Activated CD4-positive, alpha-beta T cell treated with anti-CD3 and anti-CD28 coated beads for 4 hours (primary cell): ENCODE measurements at places on chromosomes 2 and 18.

DNA sequence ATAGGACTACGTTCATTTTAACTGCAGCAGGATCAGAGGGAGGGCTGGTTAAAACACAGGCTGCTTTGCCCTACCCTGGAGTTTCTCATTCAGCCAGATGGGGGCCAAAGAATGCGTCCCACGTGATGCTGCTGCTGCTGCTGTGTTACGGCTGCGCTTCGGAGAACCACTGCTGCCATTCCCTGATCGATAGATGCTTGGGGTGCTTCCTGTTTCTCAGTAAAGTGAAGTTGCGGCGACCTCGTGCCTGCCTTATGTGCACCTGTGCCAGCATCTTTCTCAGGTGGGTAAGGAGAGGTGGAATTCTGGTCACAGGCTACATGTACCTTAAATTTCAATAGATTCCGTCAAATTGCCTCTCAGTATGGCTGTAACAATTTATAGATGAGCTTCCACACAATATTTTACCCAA is 24.7 kb upstream of the TOGARAM2 start:
- DNase-seq, result peak; percentile 47

- DNase-seq, result no peak
Measured at GRCh38 chr18:43571078-43571689, 293.9 kb upstream of the SYT4 start.

- DNase-seq, result no peak
Measured at GRCh38 chr2:188204824-188205223, 86.8 kb upstream of the GULP1 start.

GRCh38 chr2:209614690-209615369 is 156.8 kb upstream of the UNC80 start:
- DNase-seq, result no peak

DNA sequence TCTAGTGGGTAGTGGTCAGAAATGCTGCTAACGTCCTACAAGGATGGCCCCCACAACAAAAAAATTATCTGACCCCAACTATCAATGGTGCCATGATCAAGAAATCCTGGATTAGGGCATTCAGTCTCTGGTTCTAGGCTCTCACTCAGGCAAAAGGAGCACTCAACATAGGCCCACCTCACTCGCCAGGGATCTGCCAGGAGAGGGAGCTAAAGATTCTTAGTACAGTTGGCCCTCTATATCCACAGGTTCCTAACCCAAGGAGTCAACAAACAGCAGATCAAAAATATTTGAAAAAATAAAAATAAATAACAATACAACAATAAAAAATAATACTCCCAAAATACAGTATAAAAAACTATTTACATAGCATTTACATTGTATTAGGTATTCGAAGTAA is 10.0 kb downstream of the SLC4A5 start:
- no peak for DNase-seq

GRCh38 chr2:205193836-205194228 is 488.5 kb upstream of the NRP2 start:
- no peak for DNase-seq

- DNase-seq, result no peak
Measured at GRCh38 chr2:127953128-127953718, 67.5 kb upstream of the AMMECR1L start.

GRCh38 chr18:30982285-30982992 is 60.1 kb downstream of the DSC3 start:
- no peak for DNase-seq

- no peak for DNase-seq
Measured at GRCh38 chr18:47260120-47260923, 8.9 kb upstream of the SKOR2 start.

DNA sequence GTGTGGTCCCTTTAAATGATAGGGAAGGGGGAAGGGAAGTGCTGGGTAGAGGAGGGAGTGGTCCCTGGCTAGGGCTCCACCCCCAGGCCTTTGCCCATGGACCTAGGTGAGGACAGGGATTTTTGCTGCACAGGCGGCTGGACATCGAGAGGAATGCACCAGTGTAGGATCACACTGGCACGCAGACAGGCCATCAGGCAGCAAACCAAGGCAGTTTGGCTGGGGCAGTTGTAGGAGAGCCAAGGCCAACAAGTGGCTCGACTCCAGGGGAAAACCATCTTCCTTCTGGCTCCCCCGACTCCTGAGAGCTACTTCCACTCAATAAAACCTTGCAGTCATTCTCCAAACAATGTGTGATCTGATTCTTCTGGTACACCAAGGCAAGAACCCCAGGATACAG is 402.0 kb upstream of the LRRTM1 start:
- DNase-seq, result no peak

GRCh38 chr18:2629003-2629402 is 26.5 kb upstream of the SMCHD1 start:
- no peak for DNase-seq

DNA sequence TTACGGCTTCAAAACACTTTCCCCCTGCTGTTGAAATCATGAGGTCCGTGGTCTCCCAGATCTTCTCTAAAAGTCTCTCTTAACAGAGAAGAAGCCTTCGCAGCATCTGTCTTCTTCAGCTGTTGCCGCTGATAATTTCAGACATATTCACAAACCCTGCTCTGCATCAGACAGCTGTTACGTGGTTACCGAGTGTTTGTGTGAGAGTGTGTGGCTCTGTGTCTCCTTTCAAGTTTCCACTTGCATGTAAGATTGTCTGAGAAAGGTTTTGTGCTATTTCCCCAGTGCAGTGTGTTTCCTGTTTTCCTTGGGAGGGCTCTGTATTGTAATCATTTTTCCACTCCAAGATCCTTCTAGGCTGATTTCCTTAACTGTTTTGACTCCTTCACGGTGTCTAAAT is 32.8 kb downstream of the MAIP1 start:
- no peak for DNase-seq

DNA sequence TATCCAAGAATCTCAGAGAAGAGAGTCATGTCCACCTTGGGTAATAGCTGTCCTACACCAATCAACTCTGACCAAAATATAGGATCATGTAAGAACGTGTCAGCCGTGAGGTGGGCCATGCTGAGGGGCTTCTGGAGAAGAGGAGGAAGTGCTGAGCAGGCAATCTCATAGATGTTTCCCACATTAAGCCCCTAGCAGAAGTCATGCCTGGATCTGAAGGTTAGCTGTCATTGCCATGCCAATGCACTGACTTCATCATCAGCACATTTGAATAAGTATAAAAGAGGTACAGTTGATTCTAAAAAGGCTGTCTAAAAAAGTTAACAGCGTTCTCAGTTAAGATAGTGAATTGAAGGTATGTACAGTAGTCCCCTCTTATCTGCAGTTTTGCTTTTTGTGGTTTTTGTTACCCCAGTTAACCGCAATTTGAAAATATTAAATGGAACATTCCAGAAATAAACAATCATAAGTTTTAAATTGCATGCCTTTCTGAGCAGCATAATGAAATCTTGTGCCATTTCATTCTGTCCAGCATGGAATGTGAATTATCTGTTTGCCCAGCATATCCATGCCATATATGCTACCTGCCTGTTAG is 67.2 kb upstream of the TMEM17 start:
- DNase-seq, result no peak

DNA sequence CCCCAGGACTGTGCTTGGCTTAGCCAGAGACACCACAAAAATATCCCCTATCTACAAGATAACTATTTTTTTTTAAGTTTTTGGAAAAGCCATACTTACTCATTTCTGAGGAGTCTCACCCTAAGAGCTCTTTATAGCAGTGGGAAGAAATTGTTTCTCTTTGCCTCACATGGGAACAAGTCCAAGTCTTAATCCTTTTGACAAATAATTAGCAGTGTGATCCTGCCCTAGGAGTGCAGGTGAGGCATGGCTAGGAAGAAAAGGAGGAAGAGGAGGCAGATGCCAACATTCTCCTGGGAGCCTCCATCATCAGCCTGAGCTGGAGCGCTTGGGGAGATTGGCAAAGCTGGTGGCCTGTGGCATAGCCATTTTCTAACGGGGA is 115.6 kb downstream of the STPG4 start:
- DNase-seq, result no peak

GRCh38 chr2:114424699-114425098 is 17.7 kb upstream of the DPP10 start:
- no peak for DNase-seq

DNA sequence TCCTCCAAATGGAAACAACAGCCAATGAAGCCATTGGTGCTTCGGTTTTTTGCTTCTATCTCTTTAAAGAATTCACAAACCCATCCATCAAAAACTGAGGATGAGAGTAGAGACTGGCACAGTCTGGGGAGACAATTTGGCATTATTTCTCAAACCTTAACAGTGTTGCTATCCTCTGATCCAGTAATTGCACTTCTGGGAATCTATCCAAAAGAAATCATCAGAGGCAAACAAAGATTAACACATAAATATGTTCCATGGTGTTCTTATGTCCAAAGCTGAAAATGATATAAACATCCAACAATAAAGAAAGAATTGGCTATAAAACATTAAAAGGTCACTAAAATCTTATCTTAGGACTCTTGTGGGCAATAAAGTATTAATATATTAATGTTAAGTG is 35.1 kb downstream of the REEP1 start:
- DNase-seq, result no peak

GRCh38 chr2:9690252-9690651 is 59.5 kb upstream of the YWHAQ start:
- DNase-seq, result no peak

GRCh38 chr2:137964066-137964858 is at the start of gene HNMT:
TSS of gene HNMT (plus strand) at chr2:137964473. CDS start at chr2:137964492, 19 bp downstream.
- no peak for DNase-seq

GRCh38 chr2:209556354-209556961 is 132.6 kb downstream of the MAP2 start:
- no peak for DNase-seq

DNA sequence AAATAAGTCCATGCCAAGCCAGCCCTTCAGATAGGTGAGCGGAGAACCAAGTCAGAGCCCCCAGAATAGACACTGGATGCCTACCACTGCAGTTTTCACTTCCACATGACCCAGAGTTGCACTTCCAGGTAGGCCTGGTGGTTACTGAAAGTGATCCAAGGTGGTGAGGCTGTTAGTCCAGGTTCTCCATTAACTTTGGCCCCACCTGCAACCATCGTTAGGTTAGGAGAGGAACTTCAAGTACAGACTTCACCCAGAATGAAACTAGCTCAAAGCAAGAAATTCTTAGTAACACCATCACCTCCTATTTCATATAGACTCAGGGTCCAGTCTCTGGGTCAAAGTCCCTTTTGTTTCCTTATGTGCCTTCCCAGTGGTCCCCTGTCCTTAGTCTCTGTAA is 293.1 kb upstream of the ID2 start:
- DNase-seq, result no peak

GRCh38 chr2:160228141-160228917 is 28.3 kb upstream of the ITGB6 start:
- no peak for DNase-seq

DNA sequence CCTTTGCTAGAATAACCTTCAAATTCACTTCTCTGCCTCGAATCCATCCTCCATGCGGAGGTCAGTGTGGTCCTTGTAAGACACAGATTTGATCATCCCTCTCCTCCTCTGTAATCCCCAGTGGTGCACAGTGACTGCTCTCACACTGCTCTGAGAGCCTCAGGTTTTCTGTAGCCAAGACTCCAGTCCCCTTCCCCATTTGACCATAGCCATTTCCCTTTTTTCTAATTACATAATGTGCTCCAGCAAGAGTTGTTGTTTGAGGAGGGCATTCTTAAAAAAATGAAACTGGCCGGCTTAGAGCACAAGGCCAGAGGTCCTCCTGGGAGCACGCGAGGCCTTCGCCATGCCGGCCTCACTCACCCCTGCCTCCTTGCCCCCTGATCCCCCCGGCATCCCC is 34.7 kb upstream of the LPIN1 start:
- DNase-seq, result no peak

GRCh38 chr18:64403784-64404503 is 255.1 kb upstream of the LINC00305 start:
- DNase-seq, result no peak

GRCh38 chr2:25371253-25372241 is 29.8 kb upstream of the DNMT3A start:
- DNase-seq, result no peak
